ENCODE measurements at places on chromosomes 4 and X.

GRCh38 chr4:153335665-153336064 lies 8.8 kb upstream of the MND1 start:
- DNase-seq = no peak

GRCh38 chr4:110196871-110197528 lies 1.4 kb downstream of the ELOVL6 start:
- peak; percentile 68 for DNase-seq

GRCh38 chrX:103629318-103630170 lies 769 bp downstream of the TCEAL1 start:
- DNase-seq = peak; percentile 82

DNA sequence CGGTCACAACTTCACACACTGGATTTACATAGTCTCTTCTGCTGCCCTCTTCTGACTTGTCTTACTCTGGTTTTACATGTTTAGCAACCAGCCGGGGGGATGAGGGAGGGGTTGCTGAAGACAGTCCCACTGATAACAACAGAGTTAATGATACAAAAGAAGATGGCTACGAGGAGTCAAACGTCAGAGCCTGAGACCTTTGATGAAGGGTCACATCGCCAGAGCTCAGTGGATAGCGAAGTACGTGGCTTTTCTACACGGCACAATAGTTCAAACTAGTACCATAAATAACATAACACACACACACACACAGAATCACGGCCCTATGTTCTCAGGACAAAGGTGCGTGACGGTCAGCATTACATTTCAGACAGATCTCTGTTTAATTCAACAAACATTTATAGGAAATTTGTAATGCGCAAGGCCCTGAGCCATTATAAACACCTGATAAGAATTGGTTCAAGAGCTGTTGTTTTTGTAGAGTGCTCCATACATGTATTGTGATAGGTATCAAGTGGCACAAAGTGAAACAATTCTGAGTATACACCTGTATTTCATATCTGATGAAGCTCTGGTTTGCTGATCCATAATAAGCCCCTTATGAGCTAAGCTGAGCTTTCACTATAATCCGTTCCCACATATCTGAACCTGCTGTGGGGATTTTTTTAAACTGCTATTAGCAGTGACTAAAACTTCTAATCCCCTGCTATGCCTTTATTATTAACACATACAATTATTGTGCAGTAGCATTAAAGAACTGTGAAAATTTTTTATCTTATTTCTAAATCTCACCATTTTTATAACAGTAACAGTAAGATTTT lies 100.0 kb downstream of the NR3C2 start:
- no peak for DNase-seq

DNA sequence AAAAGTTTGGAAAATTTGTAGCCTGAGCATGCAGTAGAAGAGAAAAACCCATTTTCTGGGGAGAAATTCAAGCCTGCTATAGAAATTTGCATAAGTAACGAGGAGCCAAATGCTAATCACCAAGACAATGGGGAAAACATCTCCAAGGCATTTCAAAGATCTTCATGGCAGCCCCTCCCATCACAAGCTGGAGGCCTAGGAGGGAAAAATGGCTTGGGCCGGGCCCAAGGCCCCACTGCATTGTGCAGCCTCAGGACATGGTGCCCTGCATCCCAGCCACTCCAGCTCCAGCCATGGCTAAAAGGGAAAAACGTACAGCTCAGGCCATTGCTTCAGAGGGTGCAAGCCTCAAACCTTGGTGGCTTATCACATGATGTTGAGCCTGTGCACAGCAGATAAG lies 87.7 kb downstream of the SHROOM4 start:
- DNase-seq = no peak

- DNase-seq = no peak
Observed at GRCh38 chr4:75470738-75471137, 43.5 kb downstream of the RCHY1 start.
